ENCODE measurements at places on chromosomes 4 and X.

GRCh38 chr4:100811046-100811445, 293.2 kb upstream of the EMCN start:
- DNase-seq, result no peak

- DNase-seq, result no peak
Observed at GRCh38 chrX:110293658-110294057, 24.2 kb downstream of the AMMECR1 start.

GRCh38 chrX:15877380-15877779, 22.8 kb upstream of the AP1S2 start:
- DNase-seq, result no peak

DNA sequence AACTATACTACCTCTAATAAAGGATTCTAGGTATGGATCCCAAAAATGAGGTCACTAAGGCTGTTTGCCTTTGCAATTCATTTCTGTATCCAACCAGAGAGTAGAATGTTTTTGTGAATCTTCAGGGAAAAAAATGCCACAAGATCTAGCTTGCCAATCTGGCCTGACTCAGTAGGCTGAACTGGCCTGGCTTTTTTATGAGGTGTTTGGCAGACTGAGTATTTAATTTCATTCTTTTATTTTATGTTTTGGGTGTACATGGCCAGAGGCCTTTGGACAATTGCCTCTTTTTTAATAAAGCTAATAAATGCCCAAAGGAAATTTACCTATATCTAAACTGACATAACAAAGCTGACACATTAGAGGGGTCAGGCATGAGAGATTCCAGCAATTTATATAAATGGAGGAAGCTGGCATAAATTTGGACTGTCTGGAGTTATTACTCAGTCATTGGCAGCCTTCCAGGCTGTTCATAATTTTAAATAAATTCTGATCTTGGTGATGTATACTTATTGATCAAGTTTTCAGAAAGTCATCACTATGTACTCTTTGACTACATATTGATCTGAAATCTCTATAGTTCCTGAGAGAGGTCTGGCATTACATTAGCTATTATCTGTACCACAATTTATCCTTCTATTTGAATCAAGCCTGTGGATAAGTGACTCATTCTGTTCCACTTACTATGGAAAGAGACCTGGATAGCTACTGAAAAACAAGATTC, 376.4 kb upstream of the NOCT start:
- no peak for DNase-seq

DNA sequence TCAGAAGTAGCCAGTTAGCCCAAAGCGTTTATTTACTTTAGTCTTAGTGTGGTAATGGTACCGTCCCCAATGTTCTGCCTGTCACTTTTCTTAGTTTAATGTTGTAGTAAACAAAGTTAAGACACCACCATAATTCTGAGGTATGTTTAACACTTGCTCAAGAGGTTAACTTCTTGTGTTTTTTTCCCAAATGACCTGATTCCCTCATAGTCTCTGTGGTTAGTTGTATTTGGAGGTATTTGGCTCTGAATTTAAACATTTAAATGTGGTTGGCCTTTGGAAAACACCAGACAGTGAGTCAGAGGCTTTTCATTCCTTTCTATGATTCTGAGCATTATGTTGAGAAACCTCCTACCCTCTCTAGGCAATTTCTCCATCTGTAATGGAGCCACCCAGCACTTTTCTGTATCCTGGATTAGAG, 47.9 kb downstream of the CXCL1 start:
- no peak for DNase-seq

GRCh38 chrX:106168107-106168506, at the start of gene PWWP3B:
Gene PWWP3B (plus strand): TSS chrX:106168305. CDS start chrX:106205433, 37,128 bp downstream.
- DNase-seq, result peak; percentile 55

GRCh38 chr4:5371415-5372190, 320.3 kb downstream of the STK32B start:
- DNase-seq, result no peak

DNA sequence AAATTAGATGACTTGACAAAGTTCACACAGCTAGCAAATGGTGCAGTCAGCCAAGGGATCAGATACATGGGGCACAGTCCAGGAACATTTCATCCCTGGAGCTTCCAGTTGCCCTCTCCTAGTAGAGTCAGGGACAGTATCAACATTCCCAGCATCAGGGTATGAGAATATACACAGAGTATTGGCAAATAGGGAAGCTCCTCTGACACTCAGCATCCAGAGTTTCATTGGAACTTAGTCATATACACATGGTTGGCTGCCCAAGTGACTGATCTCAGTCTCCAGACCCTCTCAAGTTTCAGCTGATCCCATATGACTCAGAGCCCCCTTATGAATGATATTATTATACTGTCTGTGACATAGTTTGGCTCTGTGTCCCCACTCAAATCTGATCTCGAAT, 13.7 kb upstream of the KCTD8 start:
- DNase-seq, result no peak

- no peak for DNase-seq
Observed at GRCh38 chr4:185524888-185525863, 10.1 kb downstream of the PDLIM3 start.

GRCh38 chr4:99891351-99891750, 2.9 kb downstream of the LAMTOR3 start:
- DNase-seq, result no peak

GRCh38 chr4:95839891-95840290, at the start of gene PDHA2:
Gene PDHA2 (plus strand): TSS chr4:95840093. CDS start chr4:95840151, 58 bp downstream.
- no peak for DNase-seq

DNA sequence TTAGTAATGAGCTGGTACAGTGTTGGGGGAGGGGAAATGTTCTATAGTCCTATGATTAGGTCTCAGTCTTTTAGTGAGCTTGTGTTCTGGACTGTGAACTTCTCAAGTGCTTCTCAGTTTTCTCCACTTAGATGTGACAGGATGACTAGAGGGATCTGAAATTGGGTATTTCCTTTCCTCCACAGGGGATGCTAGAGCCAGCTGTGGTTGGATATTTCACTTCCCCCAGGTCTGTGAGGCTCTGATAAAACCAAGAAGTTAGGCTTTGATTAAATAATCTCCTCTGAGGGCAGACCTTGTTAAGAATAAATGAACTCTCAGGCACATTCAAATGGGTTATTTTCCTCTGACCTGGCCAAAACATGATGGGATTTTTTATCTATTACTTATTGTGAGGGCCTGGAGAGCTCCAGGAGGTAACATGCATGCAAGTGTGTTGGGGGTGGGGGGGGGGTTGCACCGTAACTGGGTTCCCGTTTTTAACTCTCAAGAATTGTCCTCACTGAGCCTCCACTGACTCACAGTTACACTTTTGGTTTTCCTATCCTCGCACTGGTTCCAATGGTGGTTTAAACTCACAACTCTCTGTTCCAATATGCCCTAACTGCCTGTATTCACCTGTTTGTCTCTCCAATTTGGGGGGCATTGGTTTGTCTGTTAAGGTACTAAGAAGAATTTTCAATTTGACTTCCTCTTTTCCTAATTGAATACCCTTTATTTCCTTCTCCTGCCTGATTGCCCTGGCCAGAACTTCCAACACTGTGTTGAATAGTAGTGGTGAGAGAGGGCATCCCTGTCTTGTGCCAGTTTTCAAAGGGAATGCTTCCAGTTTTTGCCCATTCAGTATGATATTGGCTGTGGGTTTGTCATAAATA, 28.1 kb upstream of the GLRA3 start:
- no peak for DNase-seq

DNA sequence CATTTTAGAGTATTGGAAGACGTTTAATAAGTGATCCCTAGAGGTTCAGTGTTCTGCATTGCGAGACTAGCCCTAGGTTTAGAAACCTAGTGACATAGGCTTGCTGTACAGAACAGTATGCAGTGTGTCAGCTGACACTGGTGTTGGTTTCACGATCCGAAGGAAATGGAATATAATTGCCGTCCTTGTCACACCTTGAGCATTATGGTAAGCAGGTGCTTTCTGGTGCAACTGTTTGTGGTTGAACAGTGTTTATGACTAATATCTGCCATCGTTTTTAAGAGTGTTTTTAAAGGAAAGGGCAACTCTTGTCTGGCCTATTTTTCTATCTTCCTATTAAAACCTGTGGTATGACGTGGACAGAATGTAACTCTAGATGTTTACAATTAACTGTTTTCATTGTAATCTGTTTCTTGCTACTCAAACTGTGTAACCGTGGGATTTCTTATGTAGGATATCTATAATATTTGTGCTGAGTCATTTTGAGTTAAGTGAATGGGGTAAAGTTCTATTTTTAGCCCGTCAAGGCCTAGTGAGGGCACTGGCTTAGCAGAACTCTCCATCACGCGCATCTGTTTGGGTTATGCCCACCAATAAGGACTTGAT, 53.8 kb upstream of the TBC1D14 start:
- no peak for DNase-seq

DNA sequence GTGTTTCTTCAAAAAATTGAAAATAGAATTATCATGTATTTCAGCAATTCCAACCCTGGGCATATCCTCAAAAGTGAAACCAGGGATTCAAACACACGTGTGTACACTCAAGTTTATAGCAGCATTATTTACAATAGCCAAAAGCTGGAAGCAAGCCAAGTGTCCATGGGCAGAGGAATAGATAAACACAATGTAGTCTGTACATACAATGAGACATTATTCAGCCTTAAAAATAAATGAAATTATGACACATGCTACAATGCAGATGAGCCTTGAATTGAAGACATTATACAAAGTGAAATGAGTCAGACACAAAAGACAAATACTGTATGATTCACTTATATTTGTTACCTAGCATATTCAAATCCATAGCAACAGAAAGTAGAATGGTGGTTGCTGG, 853.4 kb downstream of the STIM2 start:
- no peak for DNase-seq

DNA sequence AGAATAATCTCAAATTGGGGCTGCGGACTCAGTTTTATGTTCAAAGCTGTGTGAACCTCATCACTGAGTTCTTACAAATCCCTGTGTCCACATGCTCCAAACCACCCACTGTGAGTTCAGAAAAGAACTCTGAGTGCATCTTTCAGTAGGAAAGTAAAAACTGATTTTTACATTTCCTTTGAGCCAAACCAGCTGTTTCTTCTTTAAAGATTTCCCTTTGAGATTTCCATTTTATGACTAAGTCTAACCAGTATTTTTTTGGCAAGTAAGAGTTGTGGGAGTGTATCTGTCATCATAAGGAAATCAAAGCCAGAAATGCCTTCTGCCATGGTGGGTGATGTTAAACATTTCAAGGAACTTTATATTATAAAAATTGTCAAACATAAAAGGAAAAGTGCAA, 100.0 kb downstream of the TET2 start:
- peak; percentile 14 for DNase-seq

Measured in uterus (tissue), 4 donors.